ENCODE measurements at places on chromosomes 12 and 14.

- DNase-seq, result no peak
Measured at GRCh38 chr12:65828711-65829339, 4.5 kb downstream of the HMGA2 start.

DNA sequence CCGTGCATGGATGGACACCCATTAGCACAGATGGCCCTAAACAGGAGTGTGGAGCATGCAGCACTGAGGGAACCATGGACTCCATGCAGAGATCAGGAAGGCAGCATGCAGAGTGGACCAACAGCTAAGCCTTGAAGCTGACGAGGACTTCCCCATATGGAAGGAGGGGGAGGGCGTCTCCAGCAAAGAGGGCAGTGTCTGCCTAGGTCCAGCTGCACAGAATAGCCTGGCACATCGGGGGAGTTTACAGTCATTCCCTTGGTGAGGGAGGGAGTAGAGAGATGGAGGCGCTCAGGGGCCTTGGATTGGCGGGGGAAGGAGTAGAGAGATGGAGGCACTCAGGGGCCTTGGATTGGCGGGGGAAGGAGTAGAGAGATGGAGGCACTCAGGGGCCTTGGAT, 64.5 kb downstream of the ANKRD9 start:
- DNase-seq, result no peak

- DNase-seq, result no peak
Measured at GRCh38 chr12:58657190-58657589, 263.1 kb downstream of the LRIG3 start.

DNA sequence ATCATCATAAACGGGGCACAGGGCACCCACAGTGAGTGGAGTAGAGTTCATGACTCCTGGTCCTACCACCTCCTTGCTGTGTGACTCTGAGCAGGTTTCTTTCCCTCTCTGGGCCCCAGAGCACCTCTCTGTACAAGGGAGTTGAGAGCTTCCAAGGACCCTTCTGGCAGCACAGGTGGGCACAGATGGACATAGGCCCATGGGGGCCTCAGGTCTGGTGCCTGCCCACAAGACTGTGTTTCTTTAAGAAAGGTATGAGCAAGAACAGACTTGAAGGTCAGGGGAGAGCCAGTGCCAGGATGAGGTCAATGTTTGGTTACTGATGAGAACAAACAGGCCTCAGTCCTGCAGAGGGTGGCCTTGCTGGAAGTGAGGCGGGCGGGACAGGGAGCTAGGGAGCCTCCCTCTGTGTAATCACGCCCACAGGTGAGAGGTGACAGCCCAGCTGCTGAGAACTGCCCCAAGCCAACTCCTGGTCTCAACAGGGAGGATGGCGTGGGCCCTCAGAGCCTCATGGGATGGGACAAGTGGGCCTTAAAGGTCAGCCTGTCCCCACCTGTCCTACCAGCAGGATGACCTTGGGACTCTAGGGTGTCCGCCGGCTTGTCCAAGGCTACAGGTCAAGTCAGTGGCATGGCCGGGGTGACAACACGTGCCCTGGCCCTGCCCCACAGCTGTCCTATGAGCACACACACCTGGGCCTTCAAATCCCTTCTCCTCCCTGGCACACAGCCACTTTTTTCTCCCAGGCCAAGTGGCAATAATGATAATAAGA, 49.1 kb downstream of the CCDC85C start:
- DNase-seq, result no peak

- DNase-seq, result no peak
Measured at GRCh38 chr12:131379738-131380137, 331.2 kb upstream of the SFSWAP start.

DNA sequence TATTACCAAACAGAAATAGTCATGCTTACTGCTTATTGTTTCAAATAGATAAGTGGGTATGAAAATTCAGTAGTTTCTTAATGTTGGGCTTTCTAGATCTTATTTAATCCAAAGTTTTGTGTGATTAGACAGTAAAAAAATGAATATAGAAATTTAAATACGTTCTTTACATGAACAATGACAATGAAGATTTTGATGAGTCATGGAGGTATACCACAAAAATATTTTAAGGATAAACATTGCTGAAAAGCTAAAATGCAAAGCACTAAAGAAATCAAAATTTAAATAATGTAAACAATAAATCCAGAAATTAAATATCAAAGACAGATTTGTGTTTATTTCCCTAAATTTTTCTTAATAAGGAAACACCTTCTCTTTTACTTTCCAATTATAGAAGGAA, 78.3 kb downstream of the PIK3C2G start:
- no peak for DNase-seq

- peak; percentile 7 for DNase-seq
Measured at GRCh38 chr14:85934123-85934885, 404.4 kb downstream of the FLRT2 start.

DNA sequence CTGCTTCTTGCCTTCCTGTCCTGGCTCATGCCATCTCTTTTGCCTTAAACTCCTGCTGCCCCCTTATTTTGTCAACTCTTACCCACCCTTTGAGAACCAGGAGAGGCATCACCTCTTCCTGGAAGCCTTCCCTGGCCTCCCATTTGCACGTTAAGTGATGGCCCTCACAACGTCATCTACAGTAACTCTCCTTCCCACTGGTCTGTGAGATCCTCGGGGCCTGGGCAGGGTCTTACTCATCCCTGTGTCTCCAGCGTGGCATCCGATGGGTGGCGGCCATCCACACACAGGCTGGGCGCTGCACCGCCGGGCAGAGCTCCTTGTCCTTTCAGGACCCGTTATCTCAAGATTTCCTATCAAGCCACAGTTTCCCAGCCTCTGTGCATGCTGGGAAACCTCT, 16.8 kb upstream of the CACNA2D4 start:
- DNase-seq, result no peak

DNA sequence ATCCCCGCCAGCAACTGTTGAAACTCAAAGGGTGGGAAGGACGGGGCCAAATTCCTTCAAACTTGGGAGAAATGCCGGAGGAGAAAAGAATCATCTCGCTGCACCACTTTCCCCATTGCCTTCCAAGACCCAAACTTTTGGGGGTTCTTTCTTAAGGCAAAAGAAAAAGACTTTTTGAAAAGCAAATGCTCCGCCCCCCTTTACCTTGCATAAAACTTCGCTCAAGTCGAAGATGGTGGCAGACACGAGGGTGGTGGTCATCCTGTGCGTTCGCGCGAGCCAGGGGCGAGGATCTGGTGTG, 239 bp downstream of the ZFP36L1 start:
- DNase-seq, result no peak

DNA sequence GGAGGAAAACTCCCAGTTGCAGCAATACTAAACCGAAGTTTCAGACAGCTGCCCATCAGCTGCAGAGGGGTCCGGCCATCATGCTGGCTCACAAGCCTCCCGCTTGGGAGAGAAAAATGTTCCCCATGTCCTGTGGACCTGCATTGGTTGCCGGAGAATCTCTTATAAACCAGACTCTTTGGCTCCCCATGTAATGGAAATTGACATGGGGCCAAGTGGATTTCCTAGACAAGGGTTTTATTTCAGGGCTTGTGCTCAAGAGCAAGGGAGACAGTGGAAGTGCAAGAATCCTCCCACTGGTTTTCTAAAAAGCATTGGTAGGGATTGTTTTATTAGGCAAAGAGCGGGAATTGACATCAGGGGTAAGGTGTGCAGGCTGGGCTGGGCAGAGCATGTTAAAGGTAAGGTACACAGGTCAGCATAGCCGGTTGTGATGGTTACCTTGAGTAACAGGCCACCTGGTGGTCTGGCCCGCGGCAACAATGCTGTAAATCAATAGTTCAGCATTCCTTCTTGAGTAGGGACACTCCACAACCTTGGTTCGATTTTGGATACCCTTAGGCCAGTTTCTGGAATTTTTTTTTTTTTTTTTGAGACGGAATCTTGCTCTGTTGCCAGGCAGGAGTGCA, 135.4 kb downstream of the UNC79 start:
- DNase-seq, result no peak

DNA sequence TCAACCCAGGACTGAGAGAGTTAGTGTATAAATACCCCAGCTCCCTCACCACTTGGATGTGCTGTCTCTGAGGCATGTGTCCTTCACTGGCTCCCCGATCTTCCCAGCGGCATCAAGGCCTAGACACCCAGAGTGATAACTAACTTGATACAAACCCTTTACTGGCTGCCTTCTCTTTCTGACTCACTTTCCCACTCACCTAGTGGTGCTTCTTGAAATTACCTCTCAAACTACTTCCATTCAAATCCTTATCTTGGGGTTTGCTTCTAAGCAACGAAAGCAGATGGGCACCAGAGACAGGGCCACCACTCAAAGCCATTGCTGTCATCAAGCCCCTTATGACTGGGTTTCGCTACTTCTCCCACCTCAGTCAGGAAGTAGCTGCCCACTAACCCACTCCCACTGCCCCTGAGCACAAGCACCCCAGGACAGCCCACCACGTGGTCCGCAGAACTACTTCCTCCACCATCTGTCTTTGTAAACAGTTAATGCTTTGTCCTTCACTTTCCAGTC, 17.2 kb downstream of the ZFP36L1 start:
- DNase-seq, result no peak

GRCh38 chr14:68137704-68138619, 318.4 kb downstream of the RAD51B start:
- no peak for DNase-seq

DNA sequence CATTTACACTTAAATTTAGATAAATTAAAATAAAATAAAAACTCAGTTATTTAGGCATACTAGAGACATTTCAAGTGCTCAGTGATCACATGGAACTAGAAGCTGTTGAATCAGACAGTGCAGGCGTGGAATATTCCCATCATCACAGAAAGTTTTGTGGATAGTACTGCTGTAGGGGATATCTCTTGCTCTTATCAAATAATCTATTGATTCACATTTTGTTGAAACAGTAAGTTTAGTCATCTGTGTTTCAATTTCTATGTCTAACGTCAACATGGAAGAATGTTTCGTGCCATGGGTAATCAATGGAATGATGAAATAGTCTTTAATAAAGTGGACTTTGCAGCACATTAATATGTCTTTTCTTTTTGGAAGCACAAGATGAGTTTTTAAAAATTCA, 108.6 kb downstream of the PAH start:
- DNase-seq, result no peak

DNA sequence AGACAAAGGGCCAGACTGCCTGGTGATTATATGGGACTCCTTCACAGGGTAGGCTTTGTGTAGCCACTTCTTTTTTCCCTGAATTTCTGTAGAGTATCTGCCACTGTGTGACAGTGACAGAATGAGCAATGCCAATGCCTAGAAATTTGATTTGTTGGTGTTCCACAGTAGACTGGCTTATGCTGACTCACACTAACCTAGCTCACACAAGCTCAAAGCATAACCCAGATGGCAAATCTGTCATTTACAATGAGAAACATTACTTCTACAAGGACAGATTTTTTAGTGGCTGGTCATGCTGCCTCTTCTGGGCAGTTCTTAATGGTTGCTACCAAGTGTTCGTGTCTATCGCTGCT, 15.9 kb downstream of the CFAP251 start:
- no peak for DNase-seq

DNA sequence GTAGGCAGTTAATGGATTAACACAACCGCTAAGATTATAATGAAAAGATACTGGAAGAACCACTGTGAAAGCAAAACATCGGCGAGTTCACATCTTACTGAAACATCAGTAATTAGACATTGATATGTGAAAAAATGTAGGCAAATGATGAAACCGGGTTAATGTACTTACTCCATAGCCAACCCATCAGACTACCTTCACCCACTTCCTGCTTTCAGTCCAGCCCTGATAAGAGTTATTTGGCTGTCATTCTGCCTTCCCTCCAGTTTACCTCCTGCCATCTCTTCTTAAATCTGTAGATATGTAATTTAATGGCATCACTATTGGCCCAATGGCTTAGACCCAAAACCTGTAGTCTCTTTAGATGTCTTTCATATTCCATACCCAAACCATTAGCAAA, 46.0 kb upstream of the LGR5 start:
- no peak for DNase-seq

DNA sequence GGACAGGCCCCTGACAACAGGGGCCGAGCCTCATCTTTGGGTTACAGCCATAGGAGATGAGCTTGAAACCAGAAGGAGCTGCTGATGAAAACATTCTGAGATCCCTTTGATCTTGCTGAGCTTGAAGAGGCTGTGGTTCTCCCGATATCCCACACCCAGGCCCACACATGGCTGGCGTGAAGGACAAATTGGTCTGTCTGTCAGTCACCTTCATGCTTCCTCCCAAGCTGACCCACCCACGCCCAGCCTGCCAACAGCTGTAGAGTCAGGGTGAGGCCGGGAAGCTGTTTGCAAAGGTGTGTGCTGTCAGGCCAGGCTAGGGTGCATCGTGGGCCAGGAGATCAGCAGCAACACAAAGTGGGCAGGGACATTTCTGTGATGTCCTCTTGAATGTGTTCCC, 43.2 kb downstream of the FZD10 start:
- no peak for DNase-seq

DNA sequence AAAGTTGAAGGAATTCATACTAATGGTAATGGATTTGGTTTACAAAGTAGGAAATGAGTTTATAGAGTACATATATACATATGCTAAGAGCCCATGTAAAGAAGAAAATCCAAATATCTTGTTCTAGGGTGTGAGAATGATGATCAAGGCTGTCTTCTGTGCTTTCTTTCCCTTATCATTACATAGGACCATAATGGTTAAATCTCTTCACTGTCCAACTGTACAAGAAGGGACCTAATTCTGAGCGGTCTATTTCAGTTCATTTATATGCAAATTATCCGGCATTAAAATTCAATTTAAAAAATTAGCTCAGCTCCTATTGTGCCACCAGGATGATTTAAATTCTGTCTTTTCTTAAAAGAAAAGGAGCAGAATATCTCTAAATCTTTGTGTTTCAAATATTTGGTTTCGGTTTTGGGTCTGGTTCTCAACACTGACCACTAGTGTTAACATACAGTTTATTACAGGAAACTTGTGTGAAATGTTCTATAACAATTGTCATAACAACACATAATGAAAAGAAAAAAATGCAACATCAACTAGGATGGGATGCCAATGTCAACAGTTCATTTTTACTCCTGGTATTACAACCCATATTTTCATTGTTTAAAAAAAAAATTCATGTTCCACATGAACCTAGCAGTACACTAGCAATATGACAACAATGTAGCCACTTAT, 16.8 kb downstream of the OR4K1 start:
- DNase-seq, result no peak

DNA sequence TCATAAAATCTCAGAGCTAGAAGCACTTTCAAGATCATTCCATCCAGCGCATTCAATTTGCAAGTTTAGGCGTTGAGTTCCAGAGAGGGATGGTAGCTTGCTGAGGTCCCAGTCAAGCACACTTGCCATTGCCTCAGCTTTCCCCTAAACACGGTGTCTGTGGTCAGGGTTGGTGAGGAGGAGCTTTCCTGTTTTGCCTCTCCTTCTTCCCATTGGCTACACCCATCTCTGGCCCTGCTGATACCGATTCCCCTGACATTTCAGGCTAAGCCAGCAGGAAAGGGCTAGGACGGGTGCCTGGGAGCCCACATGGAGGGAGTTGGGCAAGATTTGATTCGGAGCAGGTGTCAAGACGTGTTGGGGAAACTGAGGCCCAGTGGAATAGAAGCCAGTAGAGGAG, 9.1 kb downstream of the NFATC4 start:
- DNase-seq, result no peak

- DNase-seq, result no peak
Measured at GRCh38 chr12:123075646-123076171, 75.2 kb downstream of the PITPNM2 start.

GRCh38 chr14:57797160-57797559, 68.7 kb downstream of the SLC35F4 start:
- DNase-seq, result no peak
